NCI-H774 (cell line): ENCODE measurements at places on chromosomes 2 and 18.

DNA sequence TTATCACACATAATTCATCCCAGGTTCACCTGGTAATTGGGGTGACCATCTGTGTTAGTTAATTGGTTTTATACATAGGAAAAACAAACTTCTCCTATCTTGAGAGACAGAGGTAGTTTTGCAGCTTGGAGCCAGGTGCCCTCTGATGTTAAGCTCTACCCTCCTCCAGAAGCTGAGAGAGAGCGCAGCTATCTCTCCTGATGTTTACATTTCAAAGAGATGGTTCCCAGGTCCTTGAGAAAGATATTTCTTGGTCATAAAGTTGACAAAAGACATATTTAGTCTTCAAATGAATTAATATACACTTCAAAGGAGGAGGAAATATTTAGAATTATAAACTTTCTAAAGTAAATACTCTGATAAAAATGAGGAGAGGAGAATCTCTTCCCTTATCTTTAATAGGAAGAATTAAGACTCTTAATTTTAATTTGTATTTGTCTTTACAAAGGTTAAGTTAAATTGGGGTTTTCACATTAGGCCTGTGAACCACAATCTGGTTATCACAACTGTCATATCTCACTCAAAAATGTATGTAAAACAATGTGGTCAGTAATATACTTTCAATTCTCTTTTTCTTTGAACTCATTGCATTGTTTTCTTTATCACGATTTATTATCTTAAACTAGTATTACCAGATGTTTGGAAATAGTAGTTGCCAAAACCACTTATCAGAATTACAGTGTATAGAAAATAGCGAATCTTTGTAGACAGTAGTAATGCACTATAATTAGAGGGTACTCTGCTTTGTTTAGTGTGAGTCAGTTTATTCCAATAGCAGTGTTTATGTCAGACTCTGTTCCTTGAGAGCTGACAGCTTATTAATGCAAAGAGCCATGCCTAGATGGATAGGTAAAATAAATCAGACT lies 26.8 kb downstream of the SERPINB4 start:
- peak; percentile 70 for DNase-seq

GRCh38 chr2:231276987-231277386 lies 78.6 kb downstream of the ARMC9 start:
- no peak for DNase-seq

- peak; percentile 55 for DNase-seq
Observed at GRCh38 chr2:43877782-43878464, 39.2 kb downstream of the ABCG8 start.

DNA sequence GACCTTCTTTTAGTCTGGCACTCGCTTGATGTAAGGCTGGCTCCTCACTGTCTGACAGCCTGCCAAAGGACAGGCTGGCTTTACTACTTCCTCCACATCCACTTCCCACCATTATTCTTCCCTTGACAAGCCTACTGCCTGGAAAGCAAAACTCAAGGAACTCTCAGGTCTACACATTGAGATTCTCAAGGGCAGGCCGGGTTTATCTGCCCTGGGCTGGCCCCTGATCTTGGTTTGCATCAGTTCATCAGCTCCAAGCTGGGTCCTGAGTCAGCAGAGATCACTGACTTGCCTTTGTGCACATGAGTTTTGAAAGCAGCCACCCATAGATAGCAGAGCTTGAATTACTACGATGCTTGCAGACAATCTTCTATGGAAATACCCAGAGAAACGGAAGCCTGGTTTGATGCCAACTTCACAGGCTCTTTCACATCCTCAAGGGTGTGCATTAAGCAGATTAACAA lies 53.9 kb downstream of the KCTD18 start:
- DNase-seq: no peak

GRCh38 chr2:48727560-48727959 lies 28.0 kb downstream of the LHCGR start:
- no peak for DNase-seq

DNA sequence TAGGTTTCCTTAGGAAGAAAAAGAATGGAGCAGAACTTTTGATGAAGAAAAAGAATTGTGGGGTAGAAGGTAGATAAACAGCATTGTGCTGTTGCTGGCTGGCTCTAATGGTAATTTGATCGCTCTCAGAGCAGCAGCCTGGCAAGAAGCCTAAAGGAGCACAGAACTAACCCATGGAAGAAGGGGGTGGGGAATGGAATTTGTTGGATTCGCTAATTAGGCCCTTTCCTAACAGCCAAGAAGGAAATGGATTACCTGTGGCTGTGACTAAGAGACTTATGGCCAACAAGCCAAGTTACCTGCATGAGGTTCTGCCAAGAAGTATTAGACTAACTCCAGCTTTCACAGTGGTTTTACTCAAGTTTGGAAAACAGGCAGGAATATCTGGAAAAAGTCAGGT lies 210.6 kb downstream of the IKZF2 start:
- DNase-seq: peak; percentile 70

GRCh38 chr18:80176334-80177073 lies 67.4 kb downstream of the ADNP2 start:
- DNase-seq: no peak

GRCh38 chr2:47389692-47390091 lies 13.3 kb upstream of the MSH2 start:
- DNase-seq: no peak

DNA sequence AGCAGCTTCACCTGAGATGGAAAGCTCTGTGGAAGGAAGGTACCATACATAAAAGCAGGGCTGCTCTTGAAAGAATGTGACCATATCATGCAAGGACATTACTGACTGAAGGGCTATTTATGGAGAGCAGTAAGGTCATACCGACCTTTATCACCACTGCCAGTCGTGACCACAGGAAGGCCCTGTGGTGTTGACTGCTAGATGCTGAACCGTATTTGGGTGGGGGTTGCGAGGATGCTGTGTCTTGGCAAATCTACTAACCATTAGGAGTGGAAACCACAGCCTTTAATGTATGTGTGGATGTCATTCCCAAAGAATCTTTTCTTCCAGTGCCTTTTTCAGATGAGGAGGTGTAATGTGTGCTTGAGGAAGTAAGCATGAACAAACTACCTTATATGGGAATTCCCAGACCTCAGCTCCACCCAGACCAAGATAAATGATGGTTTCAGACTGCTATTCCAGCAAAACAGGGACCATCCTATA lies 60.8 kb downstream of the LIMS1 start:
- DNase-seq: no peak

- no peak for DNase-seq
Observed at GRCh38 chr2:10389573-10389972, 58.6 kb downstream of the ODC1 start.
